Bronchus fibroblast of lung (primary cell): ENCODE measurements at places on chromosomes 5 and 9. TPM values are rescaled to one million over a fixed set of nuclear protein-coding genes. Genes with fewer than 3 reads are reported as not detected.

Gene KCNT1
- not detected in 2 replicates for total RNA-seq

Gene IRGM
- total RNA-seq, result not detected in 2 replicates

Gene WDR31
- 0.67 and 0.74 TPM in 2 replicates for total RNA-seq

Gene STING1
- 51.0 and 51.4 TPM in 2 replicates for total RNA-seq

Gene NSG2
- not detected in 2 replicates for total RNA-seq

Gene BHMT
- not detected in 2 replicates for total RNA-seq

Gene PRKAA1
- total RNA-seq, result 38.5 and 42.2 TPM in 2 replicates

Gene NDOR1
- total RNA-seq, result 14.9 and 16.8 TPM in 2 replicates

Gene RNF20
- 18.3 and 19.2 TPM in 2 replicates for total RNA-seq

Gene GBA2
- total RNA-seq, result 23.9 and 25.1 TPM in 2 replicates

Gene ANKRD31
- total RNA-seq, result under 0.01 TPM in 2 replicates

Gene MEIKIN
- total RNA-seq, result not detected in 2 replicates

Gene CDO1
- total RNA-seq, result 8.0 and 19.0 TPM in 2 replicates

Gene NCS1
- 32.1 and 32.4 TPM in 2 replicates for total RNA-seq

Gene IFNA13
- not detected in 2 replicates for total RNA-seq

Gene PCDHA12
- not detected in 2 replicates for total RNA-seq

Gene ZNF658
- total RNA-seq, result 1.8 and 2.2 TPM in 2 replicates

Gene POU5F2
- total RNA-seq, result under 0.01 TPM in 2 replicates

Gene ORM2
- total RNA-seq, result not detected in 2 replicates

Gene ARHGEF37
- 0.34 and 0.45 TPM in 2 replicates for total RNA-seq
